ENCODE measurements at places on chromosomes 4 and X.

DNA sequence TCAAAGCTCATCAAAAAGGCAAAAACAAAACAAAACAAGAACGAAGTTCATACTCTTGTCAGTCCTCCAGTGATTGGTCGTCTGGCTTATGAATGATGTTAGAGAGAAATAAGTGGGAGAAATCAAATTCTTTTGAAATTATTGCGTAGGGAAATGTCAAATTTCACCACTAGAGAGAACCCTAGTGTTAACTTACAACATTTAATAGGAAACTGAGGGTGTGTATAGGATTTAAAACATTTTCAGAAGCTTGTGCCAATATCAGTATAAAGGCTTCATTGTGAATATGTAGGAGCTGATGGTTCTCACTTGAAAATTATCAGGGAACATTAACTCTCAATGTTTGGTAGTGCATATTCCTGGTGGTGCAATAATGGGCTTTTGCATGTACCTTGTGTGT lies 17.4 kb downstream of the ADH6 start:
- DNase-seq = no peak

GRCh38 chrX:150696866-150697265 lies 3.7 kb downstream of the MTMR1 start:
- no peak for DNase-seq

DNA sequence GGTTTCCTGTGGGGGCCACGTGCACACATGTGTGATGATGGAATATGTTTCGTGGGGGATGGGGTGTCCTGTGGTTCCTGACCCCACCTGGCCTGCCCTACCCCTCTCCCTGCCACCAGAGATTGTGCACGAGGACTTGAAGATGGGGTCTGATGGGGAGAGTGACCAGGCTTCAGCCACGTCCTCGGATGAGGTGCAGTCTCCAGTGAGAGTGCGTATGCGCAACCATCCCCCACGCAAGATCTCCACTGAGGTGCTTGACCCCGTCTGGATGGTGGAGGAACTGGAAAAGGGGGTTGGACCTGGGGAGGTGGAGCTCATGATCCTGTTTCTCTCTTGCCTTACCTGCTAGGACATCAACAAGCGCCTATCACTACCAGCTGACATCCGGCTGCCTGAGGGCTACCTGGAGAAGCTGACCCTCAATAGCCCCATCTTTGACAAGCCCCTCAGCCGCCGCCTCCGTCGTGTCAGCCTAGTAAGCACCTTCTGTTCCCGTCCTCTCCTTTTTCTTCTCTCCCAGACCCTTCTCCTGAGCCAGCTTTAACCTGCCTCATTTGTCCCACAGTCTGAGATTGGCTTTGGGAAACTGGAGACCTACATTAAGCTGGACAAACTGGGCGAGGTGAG lies 5.9 kb downstream of the CDK16 start:
- no peak for DNase-seq

- DNase-seq = no peak
These were observed 237.8 kb upstream of the JADE1 start for GRCh38 chr4:128571747-128572146.

DNA sequence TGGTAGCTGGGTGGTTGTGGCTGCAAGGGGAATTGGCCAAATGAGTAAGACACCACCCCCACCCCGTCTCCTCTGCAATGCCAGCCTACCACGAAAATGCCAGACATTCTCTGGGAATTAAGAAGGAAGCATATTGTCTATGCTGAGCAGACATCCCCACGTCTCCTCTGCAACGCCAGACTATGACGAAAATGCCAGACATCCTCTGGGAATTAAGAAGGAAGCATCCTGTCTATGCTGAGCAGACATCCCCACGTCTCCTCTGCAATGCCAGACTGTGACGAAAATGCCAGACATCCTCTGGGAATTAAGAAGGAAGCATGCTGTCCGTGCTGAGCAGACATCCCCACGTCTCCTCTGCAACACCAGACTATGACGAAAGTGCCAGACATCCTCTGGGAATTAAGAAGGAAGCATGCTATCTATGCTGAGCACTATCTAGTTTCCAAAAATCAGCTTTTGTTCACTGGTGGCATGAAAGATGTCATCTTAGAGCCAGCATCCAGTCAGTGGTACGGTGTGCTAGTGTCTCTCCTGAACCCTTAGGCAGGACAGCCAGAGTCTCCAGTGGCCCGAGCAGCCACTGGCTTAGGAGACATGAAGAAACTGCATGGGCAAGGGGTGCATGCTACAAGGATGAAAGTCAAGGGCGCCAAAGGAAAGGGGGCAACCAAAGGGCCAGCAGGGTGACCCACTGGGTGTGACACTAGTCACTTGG lies 339.8 kb upstream of the FRG1 start:
- no peak for DNase-seq

GRCh38 chr4:94933799-94934198 lies 176.0 kb downstream of the BMPR1B start:
- DNase-seq = no peak

DNA sequence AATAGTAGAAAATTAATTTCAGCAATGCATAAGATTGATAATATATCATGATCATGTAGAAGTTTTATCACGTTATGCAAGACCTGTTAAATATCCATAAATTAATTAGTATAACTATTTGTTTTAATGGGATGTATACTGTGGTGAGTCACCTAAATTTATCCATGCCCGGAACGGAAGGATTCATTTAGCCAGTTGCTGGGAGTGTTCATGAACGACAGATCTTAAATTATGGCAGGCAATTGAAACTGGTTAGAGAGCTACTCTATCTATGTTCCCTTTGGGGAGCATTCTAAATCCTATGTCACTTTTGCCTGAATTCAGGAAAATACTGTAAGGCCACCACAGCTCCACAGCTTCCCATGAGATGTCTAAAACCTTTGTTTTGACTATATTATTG lies 1950.5 kb upstream of the AGA start:
- no peak for DNase-seq

- DNase-seq = no peak
These were observed 19.7 kb upstream of the BBS12 start for GRCh38 chr4:122712782-122713181.

GRCh38 chr4:7632971-7633370 lies 198.2 kb upstream of the PSAPL1 start:
- DNase-seq = no peak

- no peak for DNase-seq
These were observed 35.9 kb downstream of the NAP1L5 start for GRCh38 chr4:88661739-88662138.

GRCh38 chrX:123188081-123188480 lies 4.0 kb downstream of the GRIA3 start:
- DNase-seq = no peak

GRCh38 chr4:137533855-137534254 lies 1.6 kb upstream of the PCDH18 start:
- no peak for DNase-seq

DNA sequence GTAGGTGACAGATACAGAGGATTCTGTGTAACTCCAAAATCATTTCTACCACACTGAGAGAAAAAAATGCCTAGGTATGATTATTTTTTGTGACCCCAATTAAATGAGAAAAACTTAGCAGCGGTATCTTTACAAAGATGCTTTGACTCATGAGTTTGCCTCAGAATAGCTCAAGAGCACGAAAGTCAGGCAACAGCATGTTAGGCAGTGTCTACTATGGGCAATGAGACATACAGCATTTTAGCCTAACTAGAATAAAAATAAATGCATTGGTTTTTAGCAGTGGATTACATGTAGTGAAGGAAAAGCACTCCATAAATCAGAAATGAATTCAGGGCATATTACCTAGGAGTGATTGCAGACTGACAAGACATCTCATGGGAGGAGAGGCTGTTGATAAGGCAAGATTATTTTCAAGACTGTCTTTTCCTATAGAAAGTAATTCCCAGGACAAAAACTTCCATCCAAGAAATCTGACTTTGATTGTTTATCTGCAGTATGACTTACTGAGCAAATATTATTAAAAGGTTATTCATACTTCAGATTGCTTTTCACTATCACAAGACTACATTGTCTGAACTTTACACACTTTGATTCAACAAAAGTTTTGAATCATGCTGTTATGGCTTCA lies 3.6 kb downstream of the ANXA10 start:
- DNase-seq = no peak

- no peak for DNase-seq
These were observed 142.9 kb downstream of the SHOX start for GRCh38 chrX:773292-774025.

- DNase-seq = no peak
These were observed 9.8 kb upstream of the DCLK2 start for GRCh38 chr4:150068300-150068960.
